T1000 (cell line): ENCODE measurements at places on chromosomes 4 and X.

DNA sequence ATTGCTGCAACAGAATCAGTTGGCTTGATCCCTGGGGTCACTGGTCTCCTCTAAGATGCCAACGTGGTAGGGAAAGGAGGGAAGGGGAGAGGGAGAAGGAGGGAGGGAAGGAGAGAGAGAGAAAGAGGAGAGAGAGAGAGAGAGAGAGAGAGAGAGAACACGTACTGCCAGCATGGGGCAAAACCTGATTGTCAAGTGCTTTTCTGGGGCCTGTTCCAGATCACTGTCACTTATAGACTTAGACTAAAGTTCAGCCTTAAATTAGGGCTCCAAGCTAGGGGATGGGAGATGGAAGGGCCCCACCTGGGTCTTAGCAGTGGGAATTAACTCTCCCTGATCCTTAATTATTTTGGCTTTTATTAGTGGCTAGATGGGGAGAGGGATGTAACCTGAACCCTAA is 12.9 kb downstream of the SHROOM4 start:
- no peak for DNase-seq

DNA sequence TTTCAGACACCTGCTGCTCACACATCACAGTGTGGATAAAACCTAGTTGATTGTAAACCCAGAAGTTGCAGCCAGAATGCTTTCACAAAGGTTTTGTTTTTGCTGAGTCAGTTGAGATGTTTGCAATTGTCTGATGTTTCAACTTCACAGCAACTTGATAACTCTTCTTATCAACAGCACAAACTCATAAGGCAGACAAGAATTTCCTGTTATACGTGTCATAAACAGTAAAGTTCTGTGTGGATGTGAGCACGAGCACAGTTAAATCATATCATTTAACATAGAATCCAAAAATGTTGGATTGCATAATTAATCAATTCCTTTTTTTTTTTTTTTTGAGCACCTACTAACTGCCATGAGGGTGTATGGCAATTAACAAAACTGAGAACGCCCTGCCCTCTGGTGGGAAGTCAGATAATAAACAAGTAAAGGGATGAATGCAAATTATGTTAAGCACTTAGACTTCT is 512.2 kb downstream of the PDHA2 start:
- DNase-seq = no peak

- DNase-seq = no peak
Measured at GRCh38 chr4:475962-476361, 23.0 kb downstream of the ZNF721 start.

DNA sequence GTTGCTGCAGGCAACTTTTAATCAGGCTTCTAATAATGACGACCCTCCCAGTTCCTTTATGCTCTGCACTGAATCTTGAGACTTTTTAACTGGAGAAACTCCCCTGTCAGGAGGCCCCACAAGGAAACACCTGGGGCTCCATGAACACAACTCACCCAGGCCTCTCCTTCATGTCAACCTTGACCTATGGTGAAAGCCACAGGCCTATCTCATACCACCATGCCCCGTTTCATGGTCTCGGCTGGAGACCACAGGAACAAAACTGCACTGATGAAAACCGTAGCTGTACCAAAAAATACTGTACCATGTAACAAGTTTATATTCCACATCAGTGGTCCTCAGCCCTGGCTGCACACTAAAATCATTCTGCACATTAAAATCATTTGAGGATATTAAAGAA is 57.0 kb downstream of the ZNF827 start:
- no peak for DNase-seq

DNA sequence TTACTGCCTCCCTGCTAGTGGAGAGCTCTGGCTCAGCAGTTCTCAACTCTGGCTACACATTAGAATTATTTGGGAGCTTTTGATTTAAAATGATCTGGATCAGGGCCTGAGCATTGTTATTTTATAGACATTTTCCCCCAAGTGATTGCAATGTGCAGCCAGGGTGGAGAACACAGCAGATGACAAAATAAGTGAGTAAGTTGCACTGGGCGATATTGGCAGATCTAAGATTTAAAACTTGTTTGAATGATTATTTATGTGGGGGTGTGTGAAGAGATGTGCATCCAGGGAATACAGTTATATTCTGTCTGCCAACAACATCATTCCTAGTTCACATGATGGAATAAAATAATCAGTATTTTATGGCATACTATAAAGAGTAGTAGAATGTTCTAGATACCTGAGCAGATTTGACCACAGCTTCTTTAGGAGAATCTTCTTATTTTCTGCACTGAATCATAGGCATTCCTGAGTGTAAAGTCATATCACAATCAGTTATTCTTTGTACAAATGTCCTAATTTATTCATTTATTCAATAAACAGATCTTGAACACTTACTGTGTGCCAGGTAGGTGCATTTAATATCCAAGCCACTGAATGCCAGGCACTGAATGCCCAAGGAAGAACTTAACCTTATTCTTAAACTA is 123.9 kb downstream of the UCHL1 start:
- DNase-seq = no peak

GRCh38 chrX:69262036-69262936 is 97.0 kb upstream of the PJA1 start:
- DNase-seq = no peak

GRCh38 chrX:47587906-47588735 is 5.9 kb downstream of the TIMP1 start:
- no peak for DNase-seq

DNA sequence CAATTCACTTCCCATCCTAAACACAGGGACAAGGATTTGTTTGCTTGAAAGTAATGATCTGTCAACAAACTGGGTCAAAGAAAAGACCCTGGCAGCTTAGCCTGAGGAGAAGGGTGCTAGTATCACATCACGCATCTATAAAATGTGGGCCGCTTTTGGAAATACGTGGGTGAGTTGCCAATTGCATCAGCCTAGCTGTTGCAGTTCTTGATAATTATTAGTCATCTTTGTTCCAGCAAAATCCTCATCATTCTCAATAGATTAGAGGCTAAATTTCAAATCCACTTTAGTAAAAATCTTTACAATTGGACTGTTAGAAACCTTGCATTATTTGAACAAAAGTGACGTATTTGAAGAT is 33.6 kb upstream of the TAPT1 start:
- no peak for DNase-seq

DNA sequence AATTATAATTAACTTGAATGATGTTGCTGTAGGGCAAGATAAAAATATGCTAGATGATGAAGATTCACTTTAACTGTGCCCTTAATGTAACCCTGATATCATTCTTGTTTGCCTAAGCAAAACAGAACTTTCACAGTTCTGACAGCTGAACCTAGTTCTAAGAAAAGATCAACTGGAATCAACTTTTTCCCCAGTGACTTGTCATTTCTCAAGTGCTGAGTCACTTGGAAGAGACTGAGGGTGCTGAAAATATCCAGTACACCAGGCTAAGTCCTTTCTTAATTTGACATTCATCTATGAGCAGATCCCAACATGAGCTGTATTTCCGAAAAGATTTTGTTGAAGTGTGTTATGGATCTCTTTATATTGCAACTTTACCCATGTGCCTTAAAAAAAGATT is 140.4 kb downstream of the MID1IP1 start:
- no peak for DNase-seq

DNA sequence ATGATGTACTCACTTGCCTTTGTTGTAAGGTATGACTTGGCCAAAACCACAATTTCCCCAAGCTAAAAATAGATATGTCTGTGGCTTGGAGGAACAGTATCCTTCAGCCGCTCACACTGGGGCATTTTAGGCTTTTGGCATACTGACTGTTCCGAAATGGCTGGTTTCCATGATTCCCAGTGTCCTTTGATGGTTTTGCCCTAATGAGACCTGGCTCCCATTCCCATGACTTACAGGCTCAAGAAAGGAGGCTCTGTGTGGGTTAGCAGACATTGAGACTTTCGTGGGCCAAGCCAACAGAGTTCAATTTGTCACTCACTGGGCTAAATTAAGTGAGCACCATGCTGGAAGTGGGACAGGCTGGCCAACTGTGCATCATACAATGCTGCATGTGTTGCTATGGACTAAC is 150.6 kb downstream of the CEP135 start:
- DNase-seq = no peak

DNA sequence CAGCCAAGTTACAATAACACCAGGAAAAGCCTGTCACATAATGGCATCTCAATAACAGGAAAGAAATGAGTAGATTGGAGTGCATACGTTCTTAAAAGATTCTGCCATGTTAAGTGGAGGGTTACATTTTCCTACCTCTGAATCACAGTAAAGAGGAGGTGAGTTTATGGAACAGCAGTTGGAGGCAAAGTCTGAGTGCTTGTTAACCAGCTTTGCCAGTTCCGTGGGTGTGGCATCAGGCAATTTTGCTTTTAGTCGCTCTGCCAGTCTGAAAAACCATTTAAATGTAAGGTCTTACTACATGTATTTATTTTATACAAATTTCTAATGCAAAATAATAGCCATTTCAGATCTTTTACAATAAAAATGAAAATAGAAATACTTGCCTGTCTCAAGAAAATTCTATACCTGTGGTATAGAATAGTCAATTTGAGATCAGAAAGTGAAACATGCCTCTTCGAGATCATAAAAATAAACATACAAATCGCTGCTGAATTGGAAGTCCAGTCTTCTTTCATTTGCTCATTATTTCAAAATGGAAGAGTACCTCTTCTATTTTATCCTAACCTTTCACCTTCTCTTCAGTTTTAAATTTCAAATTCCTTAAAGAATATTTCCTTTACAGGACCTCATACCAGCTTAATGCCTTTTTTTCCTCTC is 31.4 kb downstream of the GC start:
- DNase-seq = no peak

DNA sequence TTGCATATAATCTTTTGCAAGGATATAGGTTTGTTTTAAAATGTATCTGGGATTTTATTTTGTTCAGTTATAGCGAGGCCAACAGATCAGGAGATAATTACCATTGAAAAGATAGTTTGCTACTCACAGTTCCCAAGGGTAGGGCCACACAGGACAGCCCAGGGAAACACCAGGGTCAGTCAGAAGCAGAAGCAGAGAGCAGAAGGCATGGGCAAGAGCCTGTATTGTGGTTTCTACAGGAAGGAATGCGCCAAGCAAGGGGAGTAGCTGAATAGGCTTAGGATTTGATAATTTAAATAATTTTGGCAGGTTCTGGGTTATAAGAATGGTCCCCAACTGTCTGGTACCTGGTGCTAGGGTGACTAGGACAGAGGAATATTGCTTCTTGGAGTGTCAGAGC is 61.6 kb downstream of the SYNPO2 start:
- DNase-seq = no peak

GRCh38 chr4:128349921-128350320 is 62.3 kb upstream of the PGRMC2 start:
- DNase-seq = no peak

- DNase-seq = no peak
Measured at GRCh38 chr4:25103418-25103817, 56.8 kb downstream of the SEPSECS start.

DNA sequence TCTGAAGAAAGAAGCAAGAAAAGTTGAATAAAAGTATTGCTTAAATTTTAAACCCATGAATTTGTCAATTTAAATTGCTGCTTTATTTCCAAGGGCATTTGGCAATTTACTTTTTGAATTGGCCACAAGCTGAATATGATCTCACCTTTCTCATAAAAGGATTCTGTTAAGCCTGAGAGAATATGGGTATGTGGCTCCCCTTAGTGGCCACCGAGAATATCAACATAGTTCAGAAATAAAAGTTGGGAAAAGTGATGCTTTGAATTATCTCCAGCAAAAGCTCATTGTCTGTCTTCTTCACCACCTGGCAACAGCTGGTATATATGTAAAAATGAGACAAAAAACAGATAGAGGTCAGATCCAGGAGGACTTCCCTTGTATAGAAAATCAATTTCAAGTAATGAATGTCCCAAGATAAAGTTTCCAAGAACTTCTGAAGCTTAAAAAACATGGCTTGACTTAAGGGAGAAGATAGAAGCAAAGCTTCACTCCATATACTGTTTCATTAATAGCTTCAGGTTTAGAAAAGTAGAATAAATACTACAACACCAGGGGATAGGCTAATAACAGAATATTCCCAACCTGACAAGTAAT is 290.7 kb upstream of the FAM241A start:
- DNase-seq = peak; percentile 11

DNA sequence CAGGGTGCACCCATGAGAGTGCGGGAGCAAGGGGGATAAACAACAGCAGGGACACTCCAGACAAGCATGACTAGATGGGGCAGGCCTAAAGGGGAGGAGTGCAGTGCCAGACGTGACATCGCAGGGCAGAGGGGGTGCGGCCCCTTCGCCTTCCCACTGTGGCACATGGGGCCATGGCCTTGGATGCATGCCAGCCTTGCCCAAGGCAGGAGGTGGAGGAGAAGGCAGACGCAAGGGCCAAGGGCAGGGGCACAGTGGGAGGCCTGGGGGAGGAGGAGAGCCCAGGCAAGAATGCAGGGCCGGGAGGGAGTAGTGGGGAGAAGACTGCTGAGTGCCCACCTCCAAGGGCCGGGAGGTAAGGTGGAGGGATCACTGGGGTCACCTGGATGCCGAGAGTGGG is 21.6 kb downstream of the PNMA6E start:
- no peak for DNase-seq
